ENCODE measurements at places on chromosomes 2 and 18.

- DNase-seq, result no peak
These were observed 399.0 kb upstream of the ID2 start for GRCh38 chr2:8282858-8283252.

DNA sequence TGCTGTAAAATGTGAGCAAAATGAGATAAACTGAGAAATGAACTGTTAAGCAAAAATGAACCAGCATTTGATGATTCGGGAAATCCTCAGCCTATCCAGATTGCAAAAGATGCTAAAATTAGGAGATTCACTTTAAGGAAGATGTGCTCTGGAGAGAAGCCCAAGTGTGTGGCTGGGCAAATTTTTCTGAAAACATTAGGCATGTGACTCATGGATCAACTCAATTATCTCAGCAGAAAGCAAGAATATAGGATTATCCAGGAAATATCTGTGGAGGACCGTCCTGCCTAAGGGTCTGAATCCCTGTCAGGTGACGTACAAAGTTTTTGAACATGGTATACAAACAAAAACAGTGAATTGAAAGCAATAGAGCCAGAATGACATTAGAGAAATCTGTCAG, 1268.3 kb upstream of the TMEFF2 start:
- DNase-seq, result peak; percentile 0

- DNase-seq, result peak; percentile 73
These were observed 80.3 kb upstream of the MAP4K4 start for GRCh38 chr2:101617188-101617587.

DNA sequence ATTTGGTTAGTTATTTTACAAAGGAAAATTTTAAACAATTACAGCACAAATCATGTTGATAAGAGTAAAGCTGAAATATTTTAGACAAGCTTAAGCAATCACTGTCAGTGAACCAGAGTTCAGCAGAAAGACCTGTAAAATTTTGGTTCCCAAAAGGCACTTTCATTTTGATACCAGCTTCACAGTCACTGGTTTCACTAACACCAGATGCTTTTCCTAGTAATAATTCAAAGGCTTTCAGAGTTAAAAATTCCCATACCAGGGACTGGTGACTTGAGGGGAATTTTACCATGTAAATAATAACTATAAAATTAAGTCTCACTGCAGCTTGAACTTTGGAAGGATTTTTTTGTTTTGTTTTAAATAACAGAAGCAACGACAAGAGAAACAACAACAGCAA, 102.3 kb upstream of the CD302 start:
- DNase-seq, result no peak

- DNase-seq, result no peak
These were observed 116.4 kb upstream of the FANCL start for GRCh38 chr2:58357521-58357920.

- no peak for DNase-seq
These were observed 68.3 kb upstream of the MEIS1 start for GRCh38 chr2:66366619-66367018.

- peak; percentile 51 for DNase-seq
These were observed 36.0 kb downstream of the MRPL33 start for GRCh38 chr2:27807476-27807875.

- DNase-seq, result no peak
These were observed 49.8 kb downstream of the FBXO15 start for GRCh38 chr18:74097803-74098202.

DNA sequence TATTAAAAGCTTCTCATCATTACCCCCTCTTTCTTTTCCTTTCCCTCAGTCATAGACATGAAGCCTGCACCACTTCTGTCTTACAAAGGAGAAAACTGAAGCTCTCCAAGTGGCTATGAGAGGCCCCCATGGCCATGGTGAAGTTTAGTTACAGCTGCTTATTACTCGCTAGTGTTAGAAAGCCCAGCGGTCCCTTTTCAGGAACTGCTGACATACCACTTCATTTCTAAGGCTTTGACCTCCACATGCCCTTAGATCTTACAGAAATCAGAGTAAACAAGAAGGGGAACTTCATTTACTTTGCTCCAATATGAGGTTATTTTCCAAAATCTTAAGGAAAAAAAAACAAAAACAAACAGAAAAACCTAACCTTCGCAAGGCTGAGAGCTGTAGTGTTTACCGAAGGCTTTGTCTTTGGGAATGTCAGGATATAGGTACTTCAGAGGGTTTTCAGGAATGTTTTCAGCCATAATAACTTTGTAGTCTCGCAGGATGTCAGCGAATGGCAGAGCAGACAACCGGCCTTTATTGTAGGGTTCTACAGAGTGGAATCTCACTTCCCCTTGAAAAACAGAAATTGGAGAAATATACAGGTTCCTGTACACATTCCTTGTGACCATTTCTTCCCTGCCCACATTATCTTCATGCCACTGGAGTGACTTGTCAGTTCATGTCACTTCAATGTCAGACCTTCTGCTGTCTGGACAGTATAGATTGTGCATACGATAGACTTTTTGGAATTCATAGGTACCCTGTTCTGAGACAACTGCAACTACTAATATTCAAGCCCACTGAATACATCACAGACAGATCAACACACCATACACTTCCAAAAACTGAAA, 18.8 kb upstream of the STAT1 start:
- no peak for DNase-seq

GRCh38 chr2:217166241-217166850, 306.5 kb upstream of the TNP1 start:
- DNase-seq, result peak; percentile 53

- DNase-seq, result no peak
These were observed 73.3 kb downstream of the TXNL1 start for GRCh38 chr18:56565046-56565445.

DNA sequence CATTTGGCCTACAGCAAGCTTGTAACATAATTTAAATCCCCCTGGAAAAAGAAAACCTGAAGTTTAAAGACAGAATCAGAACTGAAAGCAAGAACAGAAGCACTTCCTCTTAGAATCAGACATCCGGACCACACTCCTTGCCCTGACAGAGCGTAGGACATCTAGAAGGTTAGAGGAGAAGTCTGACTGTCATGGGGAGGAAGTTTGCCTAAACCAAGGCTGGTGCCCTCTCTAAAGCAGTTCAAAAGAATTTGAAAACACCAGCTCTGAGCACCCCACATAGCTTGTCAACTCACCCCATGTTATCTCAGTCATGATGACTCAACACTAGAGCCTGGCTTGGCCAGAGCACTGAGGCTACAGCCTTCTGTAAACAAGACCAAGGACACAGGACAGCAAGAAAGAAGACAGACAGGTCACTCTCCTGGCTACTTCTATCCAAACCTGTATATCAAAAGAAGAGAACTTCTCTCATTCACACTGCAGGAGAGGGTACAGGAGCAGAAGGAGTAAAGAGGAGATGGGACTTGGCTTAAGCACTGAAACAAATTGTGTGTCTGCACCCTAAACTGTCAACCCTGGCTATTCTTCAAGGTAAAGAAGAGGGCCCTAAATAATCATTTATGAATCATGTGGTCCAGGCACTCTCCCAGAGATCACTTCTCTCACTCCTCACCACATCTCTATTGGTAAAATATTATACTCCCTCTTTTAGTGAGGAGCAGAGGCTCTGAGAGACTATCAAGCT, 198.6 kb downstream of the MEMO1 start:
- DNase-seq, result peak; percentile 44

DNA sequence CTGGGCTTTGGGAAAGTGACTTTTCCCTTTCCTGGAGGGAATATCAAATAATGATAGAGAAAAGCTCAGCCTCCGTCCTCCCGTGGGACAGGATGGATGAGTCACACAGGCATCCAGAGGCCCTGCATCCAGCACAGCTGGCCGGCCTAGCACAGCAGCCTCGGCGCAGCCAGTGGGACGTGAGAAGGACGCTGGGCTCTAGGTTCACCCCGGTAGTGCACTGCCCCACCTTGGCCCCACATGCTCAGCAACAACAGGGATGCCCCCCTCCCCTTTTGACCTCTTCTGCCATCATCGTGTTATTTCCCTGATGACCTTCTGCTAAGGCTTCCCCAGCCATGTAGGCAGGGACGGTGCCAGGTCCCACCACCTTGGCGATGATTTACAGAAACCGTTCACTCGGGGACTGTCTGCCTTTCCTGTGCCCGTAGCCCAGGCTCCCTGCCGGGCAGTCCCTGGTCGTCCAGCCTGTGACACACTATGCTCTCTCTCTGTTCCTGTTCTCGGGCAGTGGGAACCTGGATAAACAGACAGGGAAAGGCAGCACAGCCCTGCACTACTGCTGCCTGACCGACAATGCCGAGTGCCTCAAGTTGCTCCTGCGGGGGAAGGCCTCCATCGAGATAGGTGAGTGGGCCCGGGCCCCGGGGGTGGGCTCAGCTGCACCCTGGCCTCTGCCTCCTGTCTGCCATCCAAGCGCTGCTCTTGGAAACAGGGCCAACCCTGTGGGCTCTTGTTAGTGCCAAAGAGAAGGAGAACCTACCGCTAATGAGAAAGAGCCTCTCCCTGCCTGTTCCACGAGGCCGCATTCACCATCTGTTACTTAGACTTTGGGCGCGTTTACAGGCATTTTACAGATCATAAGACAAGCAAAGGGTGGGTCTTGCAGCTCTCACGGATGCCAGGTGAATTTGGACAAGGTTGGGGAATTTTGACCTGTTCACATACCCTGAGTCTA, 44.6 kb downstream of the ITGB1BP1 start:
- peak; percentile 86 for DNase-seq

DNA sequence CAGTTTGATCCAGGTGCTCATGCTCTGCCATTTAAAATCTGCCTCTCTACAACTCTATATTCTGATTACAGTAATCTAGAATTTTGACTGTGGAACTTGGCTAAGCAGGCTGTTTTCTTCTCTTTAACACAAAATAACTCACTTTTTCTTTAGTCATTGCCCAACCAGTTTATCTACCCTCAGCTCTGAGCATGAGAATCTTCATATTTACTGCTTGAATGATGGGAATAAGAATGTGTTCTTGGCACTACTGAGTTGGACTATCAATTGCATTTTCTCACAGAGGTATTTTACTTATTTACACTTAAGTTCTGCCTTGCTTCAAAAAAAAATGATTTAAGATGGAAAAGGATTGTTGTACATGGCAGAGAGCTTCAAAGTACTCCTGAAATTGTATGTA, 301.1 kb downstream of the CCDC85A start:
- no peak for DNase-seq

DNA sequence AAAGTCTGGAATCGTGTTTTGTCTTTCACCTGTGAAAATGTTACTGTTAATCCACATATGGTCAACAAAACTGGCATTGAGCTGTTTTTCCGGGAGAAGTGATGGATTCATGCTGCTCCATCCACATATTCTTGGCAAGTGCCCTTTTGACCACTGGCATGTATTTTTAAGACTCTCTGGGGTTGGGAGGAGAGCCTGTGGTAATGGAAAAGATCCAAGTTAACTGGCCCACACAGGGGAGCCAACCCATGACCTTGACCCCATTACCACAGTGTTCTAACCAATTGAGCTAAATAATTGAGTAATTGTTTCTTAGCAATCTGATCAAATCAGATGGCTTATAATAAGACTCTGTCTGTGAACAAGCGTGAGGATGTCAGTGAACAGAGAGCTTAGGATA, 296.2 kb upstream of the NRP2 start:
- DNase-seq, result peak; percentile 46

DNA sequence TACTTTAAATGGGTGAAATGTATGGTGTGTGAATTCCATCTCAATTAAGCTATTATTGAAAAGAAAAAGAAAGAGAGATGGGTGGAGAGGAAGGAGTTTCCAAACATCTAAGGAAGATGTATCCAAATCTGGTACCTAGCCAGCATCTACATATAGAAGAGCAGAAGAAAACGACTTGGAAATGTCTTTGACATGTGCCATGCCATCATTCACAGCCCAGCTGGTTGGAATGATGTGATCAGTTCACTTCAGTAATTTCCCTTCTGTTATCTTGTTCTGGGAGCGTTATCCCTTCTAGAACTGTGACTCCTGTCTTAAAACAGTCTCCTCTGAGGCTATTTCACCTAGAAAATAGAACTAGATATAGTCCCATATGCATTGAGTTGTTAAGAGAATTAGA, 312.8 kb upstream of the GYPC start:
- DNase-seq, result no peak

- no peak for DNase-seq
These were observed 512.7 kb upstream of the CDH2 start for GRCh38 chr18:28689588-28689987.

DNA sequence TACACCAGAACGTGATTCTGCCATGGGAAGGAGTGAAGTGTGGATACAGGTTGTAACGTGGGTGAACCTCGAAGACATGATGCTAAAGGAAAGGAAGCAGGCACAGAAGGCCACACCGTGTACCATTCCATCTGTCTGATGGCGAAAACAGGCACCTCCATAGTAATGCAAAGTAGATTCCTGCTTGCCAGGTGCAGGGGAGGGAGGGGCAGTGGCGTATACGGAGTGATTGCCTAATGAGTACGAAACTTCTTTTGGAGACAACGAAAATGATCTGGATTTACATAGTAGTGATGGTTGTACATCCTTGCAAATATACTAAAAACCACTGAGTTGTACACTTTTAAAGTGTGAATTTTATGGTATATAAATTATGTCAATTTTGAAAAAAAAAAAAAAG, 106.7 kb downstream of the GBX2 start:
- no peak for DNase-seq

DNA sequence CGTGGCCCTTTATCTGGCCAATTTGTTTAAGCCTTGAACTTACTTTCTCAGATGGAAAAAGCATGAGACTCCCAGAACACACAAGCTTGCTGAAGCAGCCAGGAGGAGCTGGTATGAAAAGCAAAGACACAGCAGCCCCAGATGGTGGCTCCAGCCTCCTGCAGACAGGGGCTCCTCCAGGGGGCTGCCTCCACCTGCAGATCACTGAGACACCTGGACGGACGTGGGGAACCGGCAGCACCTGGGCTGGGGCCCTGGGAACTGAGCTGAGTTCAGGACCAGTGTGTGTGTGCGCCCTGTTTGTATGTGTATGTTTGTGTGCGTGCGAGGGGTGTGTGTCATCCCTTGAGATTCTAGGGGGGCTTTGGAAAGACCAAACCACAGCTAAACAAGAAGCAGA, 8.6 kb downstream of the CYS1 start:
- DNase-seq, result no peak

- DNase-seq, result no peak
These were observed 207.5 kb downstream of the LRRTM4 start for GRCh38 chr2:77314721-77315120.

- no peak for DNase-seq
These were observed 10.2 kb upstream of the LIMS2 start for GRCh38 chr2:127685410-127686080.

Data from EL (cell line).